ENCODE measurements at places on chromosomes 1 and 21.

- DNase-seq = no peak
Observed at GRCh38 chr1:232029315-232029714, 402.7 kb downstream of the DISC1 start.

DNA sequence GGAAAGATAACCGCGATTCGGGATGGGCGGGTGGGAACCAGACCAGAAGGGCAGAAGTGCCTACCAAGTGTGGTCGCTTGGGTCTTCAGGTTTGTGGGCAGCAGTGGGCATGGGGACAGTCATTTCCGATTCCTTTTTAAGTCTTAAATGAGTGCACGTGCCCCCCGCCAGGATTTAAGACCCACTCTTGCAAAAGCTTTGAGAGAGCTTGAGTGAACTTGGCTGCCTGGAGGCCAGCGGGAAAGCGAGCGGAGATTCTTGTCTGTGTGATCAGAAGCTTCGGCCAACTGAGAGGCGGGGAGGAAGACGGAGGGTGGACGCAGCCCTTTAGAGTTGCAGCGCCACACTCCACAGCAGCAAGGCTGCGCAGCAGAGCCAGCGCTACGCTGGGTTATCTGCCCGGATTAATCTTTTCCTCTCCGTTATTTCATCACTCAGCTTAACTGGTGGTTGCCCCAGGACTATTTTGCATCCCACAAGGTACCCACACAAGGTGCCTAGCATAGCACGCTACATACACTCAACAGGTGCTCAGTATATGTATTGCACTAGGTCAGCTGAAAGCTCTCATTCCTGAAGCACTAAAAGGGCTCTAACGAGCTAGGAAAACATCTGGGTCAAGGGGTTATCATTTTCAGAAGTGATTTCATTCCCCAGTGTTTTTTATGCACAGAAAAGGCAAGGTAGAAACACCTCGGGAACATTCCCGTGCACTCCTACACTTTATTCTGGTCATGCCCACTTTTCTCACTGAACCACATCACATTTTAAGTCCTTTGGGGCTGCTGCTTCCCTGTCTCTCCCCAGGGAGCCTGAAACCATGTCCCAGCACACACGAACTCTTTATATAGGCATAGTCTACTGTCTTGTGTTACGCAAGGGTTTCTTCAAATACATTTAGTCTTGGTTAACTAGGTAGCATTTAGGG is 1.5 kb upstream of the BATF3 start:
- no peak for DNase-seq

- DNase-seq = no peak
Observed at GRCh38 chr21:21612466-21612865, 614.3 kb downstream of the NCAM2 start.

- no peak for DNase-seq
Observed at GRCh38 chr1:188769936-188770335, 1707.7 kb downstream of the BRINP3 start.

DNA sequence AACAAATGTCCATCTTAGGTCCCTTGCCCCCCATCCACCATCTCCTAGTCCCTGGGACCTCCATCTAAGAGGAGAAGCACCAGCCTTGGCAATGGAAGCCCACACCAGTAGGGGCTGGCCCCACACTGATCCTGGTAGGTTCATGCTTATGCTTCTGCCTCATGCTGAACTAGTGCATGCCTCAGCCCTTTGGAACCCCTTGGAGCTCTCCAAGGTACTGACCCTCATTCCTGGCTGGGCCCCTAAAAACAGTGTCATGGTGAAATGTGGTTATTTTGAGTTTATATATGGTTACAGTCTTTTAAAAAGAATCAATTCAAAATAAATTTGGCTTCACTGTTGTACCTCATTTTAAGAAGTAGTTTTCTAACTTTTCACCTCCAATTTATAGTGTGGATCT is 108.3 kb downstream of the HIVEP3 start:
- peak; percentile 39 for DNase-seq

DNA sequence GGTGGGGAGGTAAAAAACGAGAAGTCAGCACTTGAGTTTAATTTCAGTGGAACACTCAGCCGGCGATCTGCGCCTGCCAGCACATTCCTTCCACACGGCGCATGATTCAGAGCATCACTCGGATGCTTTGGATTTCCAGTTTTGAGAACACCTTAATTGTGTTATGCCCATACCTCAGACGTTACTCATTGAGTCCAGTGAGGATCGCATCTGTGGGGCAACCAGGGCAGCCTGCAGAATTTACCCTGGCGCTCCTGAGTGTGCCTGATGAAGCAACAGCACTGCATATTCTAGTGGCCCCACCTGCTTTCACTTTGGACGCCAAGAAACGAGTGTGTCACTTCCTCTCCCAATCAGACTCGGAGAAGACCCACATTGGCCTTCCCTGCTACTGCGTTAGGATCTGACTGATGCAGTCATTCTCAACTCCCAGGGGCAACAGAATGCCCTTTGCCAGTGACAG is 19.9 kb downstream of the FAM89A start:
- no peak for DNase-seq

DNA sequence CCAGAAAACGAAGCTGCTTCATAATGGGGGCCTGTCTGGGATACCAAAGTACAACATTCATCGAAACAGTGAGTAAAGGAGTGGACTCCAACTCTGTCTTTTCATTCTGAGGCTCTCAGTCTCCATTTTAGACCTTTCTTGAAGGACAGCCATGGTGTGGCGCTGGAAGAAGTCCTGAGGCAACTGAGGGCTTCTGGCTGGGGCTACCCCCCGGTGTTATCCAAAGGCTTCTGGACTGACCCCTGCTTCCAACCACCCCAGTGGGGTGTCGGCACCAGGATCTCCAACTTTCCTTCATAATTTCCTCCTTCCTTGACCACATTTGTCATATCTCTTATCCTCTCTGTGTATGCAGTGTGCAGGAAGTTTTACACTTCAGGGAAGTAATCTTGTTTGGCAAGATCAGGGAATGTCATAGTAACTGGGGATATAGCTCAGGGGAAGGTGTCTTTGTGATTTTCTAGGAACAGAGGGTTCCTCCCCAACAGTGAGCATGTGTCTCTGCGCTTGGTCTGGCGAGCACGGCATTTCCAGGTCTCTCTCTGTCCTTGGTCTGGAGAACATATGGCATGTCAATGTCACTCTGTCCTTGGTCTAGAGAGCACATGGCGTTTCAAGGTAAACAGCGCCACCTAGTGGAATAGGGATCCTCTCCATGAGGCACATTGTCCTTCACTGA is 19.4 kb upstream of the BSDC1 start:
- DNase-seq = peak; percentile 63

- no peak for DNase-seq
Observed at GRCh38 chr1:3747903-3748302, 4.3 kb upstream of the CCDC27 start.

DNA sequence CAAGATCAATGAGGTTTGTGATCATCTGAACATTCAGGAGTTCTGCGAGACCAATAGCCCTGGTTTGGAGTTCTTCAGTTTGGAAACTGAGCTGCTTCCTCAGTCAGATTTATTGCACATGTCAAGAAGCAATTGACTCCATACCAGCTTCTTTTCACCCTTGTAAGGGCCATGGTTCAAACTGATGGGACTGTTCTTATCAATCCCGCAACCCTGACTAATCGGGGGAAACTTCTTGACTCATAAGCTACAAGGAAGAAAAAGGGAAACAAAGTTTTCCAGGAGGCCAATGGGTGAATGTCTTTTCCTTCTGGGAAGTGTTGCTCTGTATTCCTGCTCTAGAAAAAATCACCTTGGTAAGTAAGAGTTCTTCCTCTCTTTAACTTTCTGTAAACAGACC is 187.9 kb downstream of the MIS18A start:
- no peak for DNase-seq

DNA sequence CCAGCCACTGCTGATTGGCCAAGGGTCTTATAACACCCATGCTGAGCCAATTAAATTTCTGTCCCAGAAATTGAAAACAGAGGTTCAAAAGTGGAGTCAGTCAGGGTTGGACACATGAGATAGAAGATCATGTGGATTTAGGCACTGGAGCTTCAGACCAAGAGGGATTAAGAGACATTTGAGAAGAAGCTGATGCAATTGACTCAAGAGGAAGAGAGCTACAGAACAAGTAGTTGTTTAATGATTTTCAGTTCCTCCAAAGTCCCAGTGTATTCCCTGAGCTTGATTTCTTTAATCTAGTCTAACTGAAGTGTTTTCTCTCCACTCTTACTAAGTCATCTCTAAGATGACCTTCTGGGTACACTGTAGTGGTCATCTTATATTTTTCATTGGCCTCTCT is 227.1 kb downstream of the DUSP10 start:
- DNase-seq = no peak

GRCh38 chr21:41976611-41977010 is 22.8 kb upstream of the C2CD2 start:
- DNase-seq = no peak

DNA sequence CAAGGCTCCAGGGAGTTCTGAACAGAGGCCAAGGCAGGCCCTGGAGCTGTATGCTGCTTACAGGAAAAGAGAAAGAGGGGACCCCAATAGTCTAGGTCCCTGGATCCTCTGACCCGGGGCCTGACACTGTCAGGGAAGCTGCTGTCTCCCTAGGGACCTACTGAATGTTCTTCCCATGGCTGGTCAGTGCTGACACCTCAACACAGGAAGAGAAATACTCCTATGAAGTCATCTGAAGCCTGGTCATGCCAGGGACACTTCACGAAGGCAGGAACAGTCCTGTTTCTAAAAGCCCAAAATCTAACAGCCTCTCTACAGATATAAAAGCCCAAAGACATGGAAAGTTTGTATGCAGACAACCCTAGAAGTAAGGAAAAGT is 1.7 kb upstream of the LAD1 start:
- DNase-seq = no peak

GRCh38 chr1:25821112-25821476 is 1.3 kb downstream of the MTFR1L start:
- DNase-seq = no peak

- no peak for DNase-seq
Observed at GRCh38 chr1:31517301-31517700, 59.0 kb upstream of the TINAGL1 start.

DNA sequence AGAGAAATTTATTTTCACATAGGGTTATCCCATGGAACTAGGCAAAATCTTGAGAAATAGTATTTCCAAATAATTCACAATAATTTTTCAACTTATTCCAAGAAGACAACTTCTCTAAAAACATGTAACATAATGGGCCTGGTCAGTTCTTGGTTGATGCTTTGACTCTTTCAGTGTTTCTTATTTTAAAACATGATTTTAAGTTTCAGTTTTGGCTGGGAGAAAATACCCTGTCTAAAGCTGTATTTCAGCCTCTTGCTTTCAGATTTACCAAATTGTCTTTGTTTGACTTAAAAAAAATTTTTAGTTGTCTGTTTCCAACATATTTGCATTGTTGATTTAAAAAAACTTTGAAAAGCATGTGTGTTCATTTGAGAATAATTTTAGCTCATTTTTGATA is 5.1 kb downstream of the OR2T4 start:
- DNase-seq = no peak

GRCh38 chr21:19776076-19776475 is 1222.1 kb upstream of the NCAM2 start:
- no peak for DNase-seq

DNA sequence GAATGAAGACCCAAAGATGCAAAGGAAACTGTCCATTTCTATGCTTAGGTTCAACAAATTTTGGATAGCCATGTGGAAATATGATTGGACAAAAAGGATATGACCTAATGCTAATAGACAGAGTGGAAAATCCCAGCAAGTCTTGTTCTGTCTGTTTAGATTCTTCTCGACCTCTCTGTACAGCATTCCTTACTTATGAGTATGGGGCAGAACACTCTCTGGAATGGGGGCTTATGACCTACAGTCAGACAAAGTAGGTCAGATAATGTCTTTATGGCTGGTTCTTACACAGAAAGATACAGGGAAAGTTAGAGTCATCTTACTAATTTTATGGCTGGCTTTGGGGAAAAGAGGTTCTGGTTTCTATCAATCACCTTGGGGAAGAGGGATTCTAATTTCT is 2.8 kb downstream of the GCSAML start:
- no peak for DNase-seq

GRCh38 chr1:217522277-217522676 is 108.6 kb downstream of the GPATCH2 start:
- DNase-seq = no peak

- DNase-seq = no peak
Observed at GRCh38 chr1:205191622-205192021, 19.9 kb downstream of the DSTYK start.

DNA sequence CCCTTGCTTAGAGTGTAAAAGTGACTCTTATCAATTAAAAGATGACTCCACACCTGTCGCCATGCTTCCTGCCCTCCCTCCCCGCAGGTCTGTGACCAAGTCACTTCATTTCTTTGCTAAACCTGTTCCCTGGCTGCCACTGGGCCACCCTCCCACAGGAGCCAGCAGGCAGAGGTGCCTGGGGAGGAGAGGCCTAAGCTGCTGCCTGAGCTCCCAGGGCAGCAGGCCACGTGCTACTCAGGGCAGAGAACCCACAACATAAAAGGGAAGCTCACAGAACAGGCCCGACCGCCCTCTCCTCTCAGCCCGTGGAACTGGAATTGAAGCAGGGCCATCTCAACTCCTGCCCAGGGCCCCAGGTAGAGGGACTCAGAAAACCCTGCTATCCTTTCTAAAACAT is 4.9 kb downstream of the C1orf198 start:
- no peak for DNase-seq

- no peak for DNase-seq
Observed at GRCh38 chr1:223012176-223012788, 130.8 kb downstream of the TLR5 start.

- DNase-seq = no peak
Observed at GRCh38 chr1:229895605-229896004, 171.4 kb upstream of the GALNT2 start.

- no peak for DNase-seq
Observed at GRCh38 chr1:1191734-1192133, 14.7 kb downstream of the TNFRSF18 start.

DNA sequence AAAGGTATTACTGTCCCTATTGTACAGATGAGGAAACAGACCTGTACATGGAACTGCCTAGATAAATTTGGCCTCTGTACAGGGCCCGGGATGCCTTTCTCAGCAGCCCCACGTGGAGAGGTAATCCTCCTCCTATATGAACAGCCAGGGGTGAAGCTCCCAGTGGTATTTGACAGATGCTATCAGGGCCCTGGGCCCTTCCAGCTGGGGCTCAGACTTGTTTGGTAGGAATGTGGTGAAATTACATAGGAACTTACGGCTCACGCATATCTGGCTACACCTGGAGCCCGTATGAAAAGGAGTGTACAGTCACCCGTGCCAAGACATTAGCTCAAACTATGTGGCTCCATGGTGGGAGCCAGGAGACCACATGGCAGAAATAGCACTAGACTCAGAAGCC is 24.8 kb upstream of the TCEA3 start:
- DNase-seq = no peak

DNA sequence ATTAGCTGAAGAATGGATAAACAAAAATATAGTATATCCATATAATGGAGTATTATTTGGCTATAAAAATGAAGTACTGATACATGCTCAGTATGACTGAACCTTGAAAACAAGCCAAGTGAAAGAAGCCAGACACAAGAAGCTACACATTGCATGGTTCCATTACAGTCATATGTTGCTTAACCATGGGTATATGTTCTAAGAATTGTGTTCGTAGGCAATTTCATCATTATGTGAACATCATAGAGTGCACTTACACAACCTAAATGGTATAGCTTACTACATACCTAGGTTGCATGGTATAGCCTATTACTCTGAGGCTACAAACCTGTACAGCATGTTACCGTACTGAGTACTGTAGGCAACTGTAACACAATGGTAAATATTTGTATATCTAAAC is 28.6 kb upstream of the FCAMR start:
- DNase-seq = no peak
